A549 treated with dexamethasone at 1 μM for 4 hours (cell line): ENCODE measurements at places on chromosomes 16 and 17. TPM values are rescaled to one million over a fixed set of nuclear protein-coding genes. Genes with fewer than 3 reads are reported as not detected.

NAGLU gene
- total RNA-seq = 28.7 to 43.2 TPM (median 37.9 TPM) in 5 replicates

HAP1 gene
- 0.85 to 2.0 TPM (median 1.2 TPM) in 5 replicates for total RNA-seq

BCKDK gene
- total RNA-seq = 39.2 to 58.5 TPM (median 52.3 TPM) in 5 replicates

MYO15A gene
- 0.26 to 0.82 TPM (median 0.53 TPM) in 5 replicates for total RNA-seq

KRTAP2-4 gene
- not detected in 5 replicates for total RNA-seq

SLC2A4 gene
- 0.30 to 0.69 TPM (median 0.60 TPM) in 5 replicates for total RNA-seq

FLOT2 gene
- 69.2 to 96.1 TPM (median 91.3 TPM) in 5 replicates for total RNA-seq

CTF1 gene
- total RNA-seq = 0.07 to 0.26 TPM (median 0.21 TPM) in 5 replicates

MEFV gene
- total RNA-seq = 0.03 to 0.07 TPM (median 0.07 TPM) in 3 of 5 replicates, not detected in the others

CMTM2 gene
- total RNA-seq = not detected in 5 replicates

CCDC40 gene
- 7.0 to 9.4 TPM (median 8.8 TPM) in 5 replicates for total RNA-seq

G6PC1 gene
- 0.06 to 0.09 TPM (median 0.08 TPM) in 3 of 5 replicates, not detected in the others for total RNA-seq

SEPTIN12 gene
- total RNA-seq = not detected in 5 replicates

NDUFAB1 gene
- 151 to 173 TPM (median 157 TPM) in 5 replicates for total RNA-seq

GUCY2D gene
- total RNA-seq = 0.18 to 0.78 TPM (median 0.33 TPM) in 5 replicates

CDRT15L2 gene
- not detected in 5 replicates for total RNA-seq

TRPV3 gene
- 0.19 to 0.38 TPM (median 0.32 TPM) in 5 replicates for total RNA-seq

NSRP1 gene
- total RNA-seq = 30.1 to 35.8 TPM (median 32.1 TPM) in 5 replicates

NPB gene
- total RNA-seq = 0.34 to 0.63 TPM (median 0.62 TPM) in 5 replicates

ESRP2 gene
- total RNA-seq = 0.06 to 0.11 TPM (median 0.08 TPM) in 4 of 5 replicates, not detected in the other
